ENCODE measurements at places on chromosomes 12 and 14.

- DNase-seq: no peak
Measured at GRCh38 chr12:108582978-108583770, 14.7 kb downstream of the TMEM119 start.

DNA sequence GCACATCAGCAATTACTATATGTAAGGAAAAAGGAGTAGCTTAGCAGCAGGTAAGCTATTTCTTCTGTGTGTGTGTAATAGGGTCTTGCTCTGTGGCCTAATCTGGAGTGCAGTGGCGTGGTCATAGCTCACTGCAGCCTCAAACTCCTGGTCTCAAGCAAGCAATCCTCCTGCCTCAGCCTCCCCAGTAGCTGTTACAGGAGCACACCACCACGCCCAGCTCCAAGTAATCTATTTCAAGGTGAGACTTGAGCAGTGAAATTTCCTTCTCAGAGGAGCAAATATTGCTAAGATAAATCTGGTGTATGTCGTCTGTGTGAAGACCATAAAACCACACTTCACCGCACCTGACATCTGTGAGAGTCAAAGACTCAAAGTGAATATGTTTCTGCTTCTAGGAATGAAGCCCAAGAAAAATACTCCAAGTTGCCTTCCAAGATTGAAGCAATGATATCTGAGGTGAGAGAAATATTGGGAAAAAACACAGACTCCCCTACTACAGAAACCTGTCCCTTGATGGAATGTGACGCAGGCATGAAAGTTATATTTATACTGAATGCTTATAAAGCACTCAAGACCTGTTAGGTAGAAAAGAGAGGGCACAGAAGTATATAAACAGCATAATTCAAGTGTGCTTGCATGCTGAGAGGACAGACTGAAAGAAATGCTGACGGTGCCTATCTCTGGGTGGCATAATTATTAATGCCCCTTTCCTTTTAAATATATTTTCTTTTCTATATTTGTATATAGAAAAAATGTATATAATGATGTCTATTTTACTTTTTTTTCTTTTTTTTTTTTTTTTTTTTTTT, 2.5 kb upstream of the SELPLG start:
- no peak for DNase-seq

- no peak for DNase-seq
Measured at GRCh38 chr12:61956545-61956944, 303.7 kb upstream of the USP15 start.

DNA sequence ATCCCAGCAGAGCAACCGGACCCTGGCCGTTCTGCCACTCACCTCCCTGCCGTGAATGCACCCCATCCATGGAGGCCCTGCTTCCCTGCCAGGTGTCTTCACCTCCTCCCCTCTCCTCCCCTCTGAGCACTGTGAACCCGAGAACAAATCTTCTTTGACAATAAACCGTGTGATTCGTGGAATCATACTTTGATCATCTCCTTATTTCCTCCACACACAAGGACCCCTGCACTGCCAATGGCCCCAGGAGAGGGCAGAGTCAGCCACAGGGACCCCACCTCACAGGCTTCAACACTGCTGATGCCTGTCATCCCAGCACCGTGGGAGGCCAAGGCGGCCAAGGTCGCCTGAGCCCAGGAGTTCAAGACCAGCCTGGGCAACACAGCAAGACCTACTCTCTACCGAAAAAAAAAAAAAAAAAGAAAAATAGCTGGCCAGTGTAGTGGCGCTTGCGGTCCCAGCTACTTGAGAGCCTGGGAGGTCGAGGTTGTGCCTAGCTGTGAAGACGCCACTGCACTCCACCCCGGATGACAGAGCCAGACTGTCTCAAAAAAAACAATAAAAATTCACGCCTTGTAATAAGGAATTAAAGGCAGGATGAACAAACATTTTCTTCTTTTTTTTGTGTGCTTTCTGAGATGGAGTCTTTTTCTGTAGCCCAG, 1.1 kb downstream of the XRCC3 start:
- no peak for DNase-seq

DNA sequence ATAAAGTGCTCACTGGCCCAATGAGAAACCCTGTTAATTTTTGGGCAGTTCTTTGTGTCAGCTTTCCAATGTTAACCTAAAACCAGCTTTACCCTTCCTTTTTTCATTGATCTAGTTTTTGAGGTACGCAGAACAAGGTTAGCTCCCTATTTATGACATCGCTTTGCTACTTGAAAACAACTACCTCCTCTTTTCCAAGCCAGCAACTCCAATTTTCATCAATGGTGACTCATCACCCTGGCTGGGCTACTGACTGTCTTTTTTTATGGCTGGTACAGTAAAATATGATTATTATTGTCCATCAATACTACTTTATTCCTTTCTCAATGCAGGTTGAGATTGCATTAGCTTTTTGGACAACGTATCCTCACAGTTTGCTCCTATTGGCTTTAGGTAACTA, 22.5 kb upstream of the AKAP6 start:
- no peak for DNase-seq

DNA sequence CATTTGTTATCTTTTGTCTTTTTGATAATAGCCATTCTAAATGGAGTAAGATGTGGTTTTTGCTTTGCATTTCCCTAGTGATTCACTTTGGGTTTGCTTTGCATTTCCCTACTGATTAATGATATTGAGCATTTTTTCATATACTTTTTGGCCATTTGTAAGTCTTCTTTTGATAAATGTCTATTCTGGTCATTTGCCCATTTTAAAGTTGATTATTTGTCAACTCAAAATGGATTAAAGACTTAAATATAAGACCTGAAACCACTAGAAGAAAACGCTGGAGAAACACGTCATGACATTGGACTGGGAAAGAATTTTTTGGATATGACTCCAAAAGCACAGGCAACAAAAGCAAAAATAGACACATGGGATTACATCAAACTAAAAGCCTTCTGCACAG, 148.0 kb downstream of the APAF1 start:
- DNase-seq: no peak

- no peak for DNase-seq
Measured at GRCh38 chr14:34684578-34684977, 29.8 kb downstream of the CFL2 start.

GRCh38 chr14:64074961-64075612, 219.1 kb downstream of the ESR2 start:
- DNase-seq: no peak

DNA sequence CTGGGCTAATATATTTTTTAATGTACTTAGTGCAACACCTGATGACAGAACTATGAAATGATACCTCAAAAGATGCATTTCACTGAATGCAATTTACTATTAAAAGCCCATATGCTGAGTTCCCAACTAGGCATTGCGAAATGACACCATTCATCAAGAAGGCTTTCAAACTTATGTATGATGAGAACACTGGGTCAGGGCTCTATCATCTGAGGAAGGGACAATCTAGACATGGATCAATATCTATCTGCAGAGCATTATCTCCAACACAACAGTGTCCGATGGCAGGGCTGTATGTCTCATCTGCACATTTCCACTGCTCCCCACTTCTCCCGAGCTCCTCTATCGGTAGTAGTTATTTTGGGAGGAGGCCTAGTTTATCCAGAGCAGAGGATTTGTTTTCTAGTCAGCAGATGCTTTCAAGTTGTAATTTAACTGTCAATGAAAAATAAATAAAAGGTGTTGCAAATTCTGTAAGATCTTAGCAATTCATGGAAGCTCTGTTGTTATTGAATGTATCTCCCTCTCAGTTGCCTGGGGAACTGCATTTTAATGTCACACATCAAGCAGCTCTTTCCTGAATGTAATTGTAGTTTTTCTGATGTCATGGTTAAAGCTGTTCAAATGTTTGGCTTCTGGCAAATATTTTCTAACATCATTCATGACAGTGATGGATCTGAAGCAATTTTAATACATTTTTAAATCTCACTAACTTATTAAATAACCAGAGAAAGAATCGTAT, 7.4 kb upstream of the GCH1 start:
- no peak for DNase-seq

GRCh38 chr12:24075650-24076049, 126.2 kb upstream of the SOX5 start:
- DNase-seq: no peak

DNA sequence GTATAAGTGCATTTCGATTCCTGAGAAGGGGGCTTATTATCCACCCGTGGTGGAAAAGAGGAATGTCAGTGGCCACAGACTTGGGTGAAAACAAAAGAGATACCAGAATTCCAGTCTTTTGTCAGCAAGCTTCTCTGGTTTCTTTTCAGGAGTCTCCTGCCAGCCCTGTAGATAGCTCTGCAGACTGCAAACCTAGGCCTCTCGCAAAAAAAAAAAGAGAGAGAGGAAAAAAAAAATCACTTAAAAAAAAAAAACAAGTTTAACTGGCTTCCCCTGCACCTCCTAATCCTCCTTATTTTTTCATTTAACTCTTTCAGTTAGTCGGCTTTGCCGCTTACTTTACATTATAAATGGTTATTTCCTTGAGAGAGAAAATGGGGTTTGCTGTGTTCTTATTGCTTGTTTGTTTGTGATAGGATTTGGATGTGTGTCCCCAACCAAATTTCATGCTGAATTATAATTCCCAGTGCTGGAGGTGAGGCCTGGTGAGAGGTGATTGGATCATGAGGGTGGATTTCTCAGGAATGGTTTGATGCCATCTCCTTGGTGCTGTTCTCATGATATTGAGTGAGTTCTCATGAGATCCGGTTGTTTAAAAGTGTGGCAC, 170.0 kb downstream of the BCL11B start:
- DNase-seq: no peak

DNA sequence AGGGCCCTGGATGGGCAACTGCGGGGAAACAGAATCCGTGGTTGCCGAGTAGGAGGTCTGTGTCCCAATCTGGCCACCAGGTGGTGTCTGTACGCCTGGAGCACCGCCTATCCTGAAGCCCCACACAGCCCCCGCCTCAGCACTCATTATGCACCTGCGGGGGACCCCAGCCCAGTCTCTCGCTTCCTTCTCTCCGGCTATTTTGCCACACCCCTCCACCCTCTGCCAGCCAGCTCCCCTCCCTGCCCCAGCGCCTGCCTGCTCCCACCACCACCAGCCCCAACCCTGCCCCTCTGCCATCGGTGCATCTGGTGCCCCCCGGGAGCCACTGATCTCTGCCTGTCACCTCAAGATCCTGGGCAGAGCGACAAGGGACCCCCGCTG, 2.2 kb upstream of the NXPH4 start:
- DNase-seq: peak; percentile 59

GRCh38 chr12:80472236-80472635, 28.2 kb downstream of the PTPRQ start:
- no peak for DNase-seq

- no peak for DNase-seq
Measured at GRCh38 chr12:18676996-18677588, 60.7 kb downstream of the PLCZ1 start.

DNA sequence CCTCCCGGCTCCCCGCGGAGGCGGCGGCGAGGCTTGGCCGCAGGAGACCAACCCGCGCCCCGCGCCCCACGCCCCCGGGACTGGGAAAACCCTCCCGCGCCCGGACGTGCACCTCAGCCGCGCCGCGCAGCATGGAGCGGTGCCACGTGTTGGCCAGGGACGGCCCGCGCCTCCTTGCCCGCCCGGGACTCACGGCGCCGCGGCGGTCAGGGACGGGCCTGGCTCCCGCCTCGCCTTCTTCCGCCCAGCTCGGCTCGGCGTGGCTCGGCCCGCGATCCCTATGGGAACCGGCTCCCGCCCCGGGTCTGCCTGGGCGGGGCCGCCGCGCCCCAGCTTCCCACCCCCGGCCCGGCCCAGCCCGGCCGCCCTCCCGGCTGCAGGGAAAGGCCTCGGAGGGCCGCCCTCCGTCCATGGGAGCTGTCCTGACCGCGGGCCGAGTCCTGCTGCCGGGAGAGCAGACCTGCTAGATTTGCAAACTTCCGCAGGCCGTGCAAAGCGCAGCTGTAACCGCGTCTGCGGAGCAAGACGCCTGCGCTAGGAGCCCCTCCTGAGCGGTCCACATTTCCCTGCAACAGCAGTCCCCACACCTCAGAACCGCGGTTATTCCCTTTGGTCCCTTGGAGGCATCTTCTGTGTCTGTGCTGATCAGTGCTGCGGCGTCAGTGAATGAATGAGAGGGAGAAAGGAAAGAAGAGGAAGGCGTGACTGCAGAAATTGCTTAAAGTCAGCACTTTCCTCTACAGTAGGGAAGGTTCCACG, at the start of gene CDKL1:
TSS of gene CDKL1 (minus strand) at position 251 of the 759 bp plus-strand sequence. CDS start 1,013 bp downstream, outside the sequence.
- DNase-seq: peak; percentile 74

GRCh38 chr14:64369201-64369600, 19.0 kb upstream of the MTHFD1 start:
- DNase-seq: no peak

GRCh38 chr12:10189653-10190052, 10.8 kb downstream of the TMEM52B start:
- no peak for DNase-seq

- DNase-seq: no peak
Measured at GRCh38 chr12:63389211-63389610, 238.2 kb upstream of the AVPR1A start.

GRCh38 chr14:36396798-36397197, 76.4 kb upstream of the MBIP start:
- no peak for DNase-seq

DNA sequence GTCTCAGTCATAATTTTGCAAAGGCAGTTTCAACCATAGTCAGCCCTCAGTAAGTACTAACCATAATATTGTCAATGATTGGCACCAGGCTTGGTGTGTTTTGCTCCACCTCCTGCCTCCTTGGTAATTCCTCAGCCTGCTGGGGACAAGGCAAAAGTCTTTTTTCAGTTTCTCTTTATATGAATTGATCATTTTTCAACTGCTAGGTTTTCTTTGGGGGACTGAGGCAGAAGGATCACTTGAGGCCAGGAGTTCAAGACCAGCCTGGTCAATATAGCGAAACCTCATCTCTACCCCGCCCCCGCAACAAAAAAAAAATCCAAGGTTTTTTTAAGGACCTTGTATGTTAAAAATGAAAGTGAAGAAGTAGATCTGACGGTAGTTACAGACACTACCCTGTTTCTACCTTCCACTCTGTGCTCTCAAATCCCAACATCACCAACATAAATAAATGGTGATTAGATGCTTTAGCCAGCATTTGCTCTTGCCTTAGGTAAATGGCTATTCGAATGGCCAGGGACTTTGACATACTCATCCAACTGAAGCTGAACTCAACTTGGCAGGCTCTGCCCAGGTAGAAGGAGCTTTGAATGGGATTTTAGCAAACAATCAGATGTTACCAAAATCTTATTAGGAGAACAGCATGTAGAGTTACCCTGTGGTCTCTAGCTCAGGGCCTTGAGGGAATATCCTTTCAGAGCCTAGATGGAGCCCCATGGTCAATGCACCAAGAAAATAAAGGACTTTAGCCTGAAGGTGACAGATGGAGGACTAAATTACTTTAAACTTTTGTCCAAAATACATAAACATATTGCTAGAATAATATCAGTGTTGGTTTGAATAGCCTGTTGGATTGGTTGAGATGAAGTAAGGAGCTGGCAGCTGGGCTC, 126.9 kb upstream of the AMIGO2 start:
- no peak for DNase-seq

- no peak for DNase-seq
Measured at GRCh38 chr14:89407856-89408255, 9.2 kb downstream of the FOXN3 start.

GRCh38 chr12:105761075-105761474, 377.7 kb downstream of the NUAK1 start:
- no peak for DNase-seq

DNA sequence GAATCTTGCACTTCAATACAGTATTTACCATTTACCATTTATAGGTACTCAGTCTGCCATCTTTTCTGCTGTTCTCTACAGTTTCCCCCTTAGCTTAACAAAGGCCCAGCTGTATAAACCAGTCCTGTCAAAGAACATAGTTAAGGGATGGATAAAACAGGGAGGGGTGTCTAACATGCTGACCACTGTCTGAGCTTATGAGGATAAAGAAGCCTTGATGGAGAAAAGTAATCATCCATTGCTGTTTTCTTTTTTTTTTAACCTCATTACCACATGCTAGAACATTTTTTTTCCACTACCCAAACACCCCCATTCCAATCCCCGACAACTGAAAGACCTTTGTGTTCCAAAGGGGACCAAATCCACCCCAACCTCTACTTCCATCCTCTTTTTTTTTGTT, 39.9 kb downstream of the SOX5 start:
- no peak for DNase-seq

Measured in NCI-H1092 treated with DMSO at 0.1 percent for 48 hours (cell line).